GM04504 (cell line): ENCODE measurements at places on chromosomes 1 and 21.

DNA sequence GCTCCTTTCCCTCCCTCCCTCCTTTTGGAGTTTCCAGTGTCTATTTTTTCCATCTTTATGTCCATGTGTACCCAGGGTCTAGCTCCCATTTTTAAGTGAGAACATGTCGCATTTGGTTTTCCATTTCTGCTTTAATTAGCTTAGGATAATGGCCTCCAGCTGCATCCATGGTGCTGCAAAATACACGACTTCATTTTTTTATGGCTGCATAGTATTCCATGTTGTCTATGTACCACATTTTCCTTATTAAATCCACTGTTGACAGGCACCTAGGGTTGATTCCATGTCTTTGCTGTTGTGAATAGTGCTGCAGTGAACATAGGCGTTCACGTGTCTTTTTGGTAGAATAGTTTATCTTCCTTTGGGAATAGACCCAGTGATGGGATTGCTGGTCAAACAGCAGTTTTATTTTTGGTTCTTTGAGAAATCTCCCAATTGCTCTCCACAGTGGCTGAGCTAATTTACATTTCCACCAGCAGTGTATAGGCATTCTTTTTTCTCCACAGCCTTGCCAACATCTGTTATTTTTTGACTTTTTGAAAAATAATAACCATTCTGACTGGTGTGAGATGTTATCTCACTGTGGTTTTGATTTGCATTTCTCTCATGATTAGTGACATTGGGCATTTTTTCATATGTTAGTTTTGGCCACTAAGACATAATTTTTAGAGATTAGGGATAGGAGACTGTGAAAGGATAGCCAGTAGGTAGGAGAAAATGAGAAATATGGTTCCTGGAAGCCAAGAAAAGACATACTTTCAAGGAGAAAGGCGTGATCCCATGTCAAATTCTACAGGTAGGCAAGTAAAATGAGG, 50.4 kb downstream of the ADAMTS1 start:
- no peak for DNase-seq

DNA sequence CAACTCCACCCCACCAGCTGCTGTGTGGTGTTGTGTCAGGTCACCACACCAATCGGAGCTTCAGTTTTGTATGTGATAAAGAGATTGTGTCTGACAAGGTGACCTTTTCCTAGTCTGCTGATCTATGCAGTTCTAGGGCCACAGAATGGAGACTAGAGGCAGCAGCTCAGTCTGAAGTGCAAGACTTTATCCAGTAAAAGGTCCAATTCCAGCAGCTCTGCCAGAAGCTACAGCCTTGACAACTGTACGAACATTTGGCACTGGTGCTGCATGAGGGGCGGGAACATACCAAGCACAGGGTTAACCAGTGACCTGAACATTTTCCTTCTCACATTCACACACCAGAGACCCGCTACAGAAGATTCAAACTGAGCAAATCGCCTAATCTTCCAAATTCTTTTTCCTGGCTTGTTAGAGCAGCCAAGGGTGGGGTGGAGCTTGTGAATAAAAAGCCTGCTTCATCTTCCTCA, 9.3 kb downstream of the FMO1 start:
- DNase-seq = no peak

- no peak for DNase-seq
Observed at GRCh38 chr1:26468911-26469310, 3.3 kb upstream of the HMGN2 start.

- no peak for DNase-seq
Observed at GRCh38 chr1:155970531-155971167, 7.7 kb downstream of the ARHGEF2 start.

- no peak for DNase-seq
Observed at GRCh38 chr1:76343356-76343755, 268.8 kb downstream of the ST6GALNAC3 start.

GRCh38 chr1:212457740-212458338, 25.1 kb downstream of the NENF start:
- DNase-seq = no peak

DNA sequence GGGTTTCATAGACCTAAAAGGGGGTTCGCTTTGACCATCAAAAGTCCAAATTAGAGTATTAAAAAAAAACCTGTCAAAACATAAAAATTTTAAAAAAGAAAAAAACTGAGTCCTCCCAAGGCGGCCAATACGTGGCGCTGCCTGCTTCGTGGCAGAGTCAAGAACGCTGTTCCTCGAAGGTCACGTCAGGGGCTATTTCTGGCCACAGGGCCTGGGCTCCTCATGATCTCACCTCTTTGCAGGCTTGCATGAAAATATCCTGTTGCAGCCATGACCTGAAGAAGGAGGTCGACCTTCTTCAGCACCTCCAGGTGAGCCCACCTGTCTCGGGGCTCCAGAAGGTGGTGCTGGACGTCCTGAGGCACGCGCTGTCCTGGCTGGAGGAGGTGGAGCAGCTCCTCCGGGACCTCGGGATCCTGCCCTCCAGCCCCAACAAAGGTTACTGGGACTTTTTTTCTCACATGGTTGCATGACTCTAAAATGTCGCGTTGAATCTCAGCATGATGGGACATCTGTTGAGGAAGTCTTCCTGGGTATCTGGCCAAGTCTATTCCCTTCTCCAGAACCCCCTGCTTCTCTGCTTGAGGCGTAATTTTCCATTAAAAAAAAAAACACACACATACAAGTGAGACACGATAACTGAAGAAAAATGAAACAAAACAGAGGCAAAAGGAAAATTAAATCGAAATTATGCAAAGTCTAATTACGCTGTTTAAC, 80.4 kb upstream of the EFHD2 start:
- DNase-seq = no peak

GRCh38 chr1:83746234-83746633, 252.7 kb downstream of the TTLL7 start:
- no peak for DNase-seq

DNA sequence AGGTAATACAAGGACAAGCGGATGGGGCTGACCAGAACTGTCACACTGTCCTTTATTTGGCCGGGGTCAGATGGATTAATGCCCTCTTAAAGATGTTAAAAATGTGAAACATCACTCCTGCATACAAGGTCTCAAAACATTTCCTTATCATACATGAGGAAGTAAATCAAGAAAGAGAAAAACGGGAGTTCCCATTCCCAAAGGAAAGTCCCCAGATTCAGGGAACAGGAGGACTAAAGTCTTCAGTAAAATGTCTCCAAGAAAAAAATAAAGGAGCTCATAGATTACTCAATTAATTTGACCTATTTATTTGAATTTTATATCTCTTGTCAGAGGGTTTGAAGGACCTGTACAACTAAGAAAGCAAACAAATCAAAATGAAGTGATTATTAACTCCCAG, 13.4 kb upstream of the HSD11B1 start:
- no peak for DNase-seq

DNA sequence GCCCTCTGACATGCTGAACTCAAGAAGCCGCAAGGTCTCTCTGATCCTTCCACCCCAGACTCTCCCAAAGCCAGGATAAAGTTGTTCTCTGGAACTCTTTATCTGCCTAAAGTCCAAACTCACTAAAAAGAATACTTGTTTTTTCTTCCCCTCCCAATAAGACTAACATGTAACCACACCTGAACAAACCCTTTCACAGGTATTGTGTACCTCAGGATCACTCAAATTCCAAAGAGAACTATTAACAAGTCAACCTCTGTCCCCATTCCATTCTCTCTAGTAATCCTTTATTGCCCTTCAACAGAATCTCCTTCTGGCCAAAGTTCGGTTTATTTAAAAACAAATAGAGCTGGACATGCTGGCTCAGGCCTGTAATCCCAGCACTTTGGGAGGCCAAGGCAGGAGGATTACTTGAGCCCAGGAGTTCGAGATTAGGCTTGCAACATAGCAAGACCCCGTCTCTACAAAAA, 4.1 kb upstream of the TOE1 start:
- no peak for DNase-seq

GRCh38 chr1:202976633-202977032, 9.6 kb upstream of the CYB5R1 start:
- no peak for DNase-seq

- peak; percentile 47 for DNase-seq
Observed at GRCh38 chr1:99503276-99503747, 142.6 kb upstream of the PALMD start.

DNA sequence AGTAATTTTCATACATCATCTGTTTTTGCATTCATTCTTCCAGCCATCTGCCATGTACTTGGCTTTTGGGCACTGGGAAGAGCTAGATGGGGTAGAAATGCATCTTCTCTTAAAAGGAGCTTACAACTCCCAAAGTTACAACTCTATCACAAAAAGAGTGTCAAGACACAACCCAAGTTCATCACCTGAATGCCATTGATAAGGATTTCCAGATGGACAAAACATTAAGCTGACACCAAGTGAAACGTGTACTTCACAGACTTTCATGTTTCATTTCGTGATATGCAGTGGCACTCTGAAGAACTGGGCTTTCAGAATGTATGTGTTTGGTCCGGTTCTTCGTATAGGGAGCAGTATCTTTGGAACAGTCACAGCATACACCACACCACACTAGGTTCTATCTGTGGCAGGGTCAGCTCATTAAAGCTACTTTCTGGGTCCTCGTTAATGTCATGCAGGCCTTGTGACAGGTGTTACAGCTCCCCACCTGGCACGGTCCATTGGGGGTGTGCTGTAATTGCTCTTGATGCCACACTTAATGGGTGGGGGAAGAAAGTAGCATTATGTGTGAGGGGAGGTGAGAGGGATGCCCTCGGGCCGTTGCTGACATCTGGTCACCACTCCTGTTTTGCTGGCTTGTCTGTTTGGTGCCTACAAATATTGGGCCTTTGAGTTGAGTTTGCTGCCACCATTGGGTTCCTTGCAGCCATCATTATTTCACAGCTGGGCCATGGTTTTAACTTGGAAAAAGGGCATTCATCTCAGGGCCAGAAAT, 164.9 kb downstream of the NFIA start:
- no peak for DNase-seq

DNA sequence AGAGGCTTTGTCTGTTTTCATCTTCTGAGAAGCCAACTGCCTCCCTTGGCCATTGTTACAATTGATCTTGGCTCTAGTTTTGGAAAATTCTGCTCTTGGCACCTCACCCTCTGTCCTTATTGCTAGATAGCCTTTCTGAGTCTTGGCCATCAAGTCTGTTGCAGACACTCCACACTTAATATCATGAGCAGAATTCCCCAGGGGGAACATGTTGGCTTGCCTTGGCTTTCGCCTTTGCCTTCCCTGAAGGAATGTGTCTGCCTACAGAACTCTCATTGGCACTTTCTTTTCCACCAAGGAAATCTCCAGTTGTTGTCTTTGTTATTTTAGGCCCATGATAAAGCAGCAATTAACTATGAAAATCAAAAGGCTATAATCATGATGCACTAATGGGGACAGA, 42.7 kb upstream of the LDLRAP1 start:
- no peak for DNase-seq

- no peak for DNase-seq
Observed at GRCh38 chr1:165228676-165229075, 127.8 kb downstream of the LMX1A start.

GRCh38 chr1:209403921-209404320, 179.6 kb upstream of the CAMK1G start:
- no peak for DNase-seq

- DNase-seq = no peak
Observed at GRCh38 chr1:194644528-194644927, 1458.1 kb upstream of the B3GALT2 start.

DNA sequence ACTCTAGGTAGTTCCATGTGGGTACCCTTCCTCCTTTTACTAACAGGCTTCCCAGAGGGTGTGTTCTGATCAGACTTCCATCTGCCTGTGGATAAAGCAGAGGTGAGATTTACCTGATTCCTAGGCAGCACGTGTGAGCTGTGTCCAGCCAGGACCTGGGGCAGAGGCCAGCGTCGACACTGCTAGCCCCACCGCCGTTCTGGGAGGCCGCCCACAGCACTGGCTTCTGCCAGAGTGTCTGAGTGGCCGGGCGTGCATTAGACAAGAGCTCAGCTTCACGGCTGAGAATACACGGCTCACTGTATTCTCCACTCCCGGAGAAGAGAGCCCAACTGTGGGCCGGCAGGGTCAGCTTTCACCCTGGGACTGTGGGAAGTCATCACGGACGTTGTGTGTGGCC, 82.5 kb downstream of the PRDM16 start:
- DNase-seq = no peak

DNA sequence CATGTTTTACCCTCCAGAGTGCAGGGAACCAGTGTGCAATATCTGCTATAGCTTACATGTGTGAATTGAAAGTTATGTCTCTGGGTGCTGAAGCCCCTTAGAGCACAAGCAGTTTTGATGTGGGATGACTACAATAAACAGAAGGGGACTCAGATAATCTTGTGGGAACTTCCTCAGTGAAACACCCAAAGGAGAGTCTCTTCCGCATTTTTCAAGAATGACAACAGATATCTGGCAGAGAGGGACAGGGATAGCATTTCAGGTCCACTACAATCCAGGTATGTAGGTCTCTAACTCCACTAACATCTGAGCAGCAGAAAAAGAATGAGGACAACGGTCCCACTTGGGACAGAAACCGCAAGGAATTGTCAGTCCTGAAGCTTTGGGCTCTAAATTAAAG, 67.6 kb upstream of the PDE4B start:
- DNase-seq = no peak

DNA sequence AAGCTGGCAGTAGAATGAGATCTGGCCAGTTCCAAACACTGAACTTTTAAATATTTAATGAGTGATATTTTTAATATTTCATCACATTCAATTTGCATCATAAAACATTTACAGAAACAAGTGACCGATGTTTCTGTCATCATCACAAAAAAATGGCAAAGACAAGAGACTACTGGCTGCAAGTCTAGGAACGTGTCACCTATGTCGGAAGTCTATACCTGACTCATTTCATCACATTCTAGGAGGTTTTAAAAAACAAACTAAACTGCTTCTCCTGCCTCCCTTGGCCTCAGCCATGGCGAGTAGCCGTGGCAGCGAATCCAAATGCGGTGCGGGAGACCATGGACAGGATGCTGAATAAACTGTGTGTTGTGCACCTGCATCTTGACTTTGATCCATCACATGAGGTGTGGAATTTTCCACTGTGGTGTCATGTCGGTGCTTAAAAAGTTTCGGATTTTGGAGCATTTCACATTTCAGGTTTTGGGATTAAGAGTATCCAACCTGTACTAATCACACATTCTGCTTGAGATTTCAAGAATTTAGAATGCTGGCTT, 43.1 kb downstream of the CLSTN1 start:
- DNase-seq = no peak

DNA sequence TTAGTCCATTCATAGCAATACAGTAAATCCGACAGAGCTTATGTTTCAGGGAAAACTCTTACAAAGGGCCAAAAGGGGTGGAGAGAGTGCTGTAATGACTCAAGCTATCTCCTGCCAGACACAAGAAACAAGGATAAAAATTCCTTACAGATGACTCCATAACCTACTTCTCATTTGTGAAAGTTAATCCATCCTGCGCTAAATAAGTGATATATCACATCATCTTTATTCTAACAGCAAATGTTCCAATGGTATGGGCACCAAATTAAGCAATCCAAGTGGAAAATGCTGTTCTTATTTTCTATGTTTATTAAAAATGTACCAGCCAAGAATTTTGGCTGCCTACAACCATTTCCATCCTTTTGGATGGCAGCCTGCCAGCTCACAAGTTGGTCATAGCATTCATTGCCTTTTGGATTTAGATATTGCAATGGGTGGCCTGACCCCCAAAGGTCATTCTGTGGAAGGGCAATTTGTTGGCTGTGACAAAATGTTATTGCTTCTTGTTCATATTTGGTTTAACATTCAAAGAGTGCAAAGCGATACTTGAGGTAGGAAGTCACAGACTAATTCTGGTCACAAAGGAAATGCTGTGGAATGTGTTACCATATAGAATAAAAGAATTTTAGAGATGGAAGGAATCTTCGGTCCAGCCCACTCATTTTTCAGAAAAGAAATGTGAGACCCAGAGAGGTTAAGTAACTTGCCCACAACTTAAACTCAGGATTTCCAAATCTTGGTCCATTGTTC, 2.8 kb upstream of the ENAH start:
- DNase-seq = peak; percentile 92

GRCh38 chr1:204880906-204881305, 10.2 kb downstream of the NFASC start:
- DNase-seq = no peak
